ENCODE measurements at places on chromosomes 3 and 15.

DNA sequence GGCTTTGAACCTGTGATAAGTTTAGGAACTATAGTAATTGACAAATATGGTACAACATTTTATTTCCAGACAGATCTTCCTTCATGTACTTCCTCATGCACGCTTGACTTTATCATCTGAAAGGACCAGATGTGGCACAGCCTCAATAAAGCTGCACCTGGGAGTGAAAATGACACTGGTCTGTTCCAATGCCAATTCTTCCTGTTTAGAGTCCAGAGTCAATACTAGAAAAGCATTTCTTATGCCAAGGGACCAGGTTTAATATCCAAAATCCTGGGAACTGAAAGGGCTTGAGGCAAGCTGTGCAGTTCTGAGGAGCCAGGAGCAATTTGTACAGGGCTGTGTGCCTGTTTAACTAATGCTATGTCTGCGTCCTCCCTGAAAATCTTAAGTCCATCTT, 15.3 kb downstream of the DPH6 start:
- DNase-seq, result no peak

- DNase-seq, result no peak
Observed at GRCh38 chr3:38519000-38519399, 22.9 kb downstream of the EXOG start.

- no peak for DNase-seq
Observed at GRCh38 chr15:25368850-25369249, 70.0 kb downstream of the UBE3A start.

DNA sequence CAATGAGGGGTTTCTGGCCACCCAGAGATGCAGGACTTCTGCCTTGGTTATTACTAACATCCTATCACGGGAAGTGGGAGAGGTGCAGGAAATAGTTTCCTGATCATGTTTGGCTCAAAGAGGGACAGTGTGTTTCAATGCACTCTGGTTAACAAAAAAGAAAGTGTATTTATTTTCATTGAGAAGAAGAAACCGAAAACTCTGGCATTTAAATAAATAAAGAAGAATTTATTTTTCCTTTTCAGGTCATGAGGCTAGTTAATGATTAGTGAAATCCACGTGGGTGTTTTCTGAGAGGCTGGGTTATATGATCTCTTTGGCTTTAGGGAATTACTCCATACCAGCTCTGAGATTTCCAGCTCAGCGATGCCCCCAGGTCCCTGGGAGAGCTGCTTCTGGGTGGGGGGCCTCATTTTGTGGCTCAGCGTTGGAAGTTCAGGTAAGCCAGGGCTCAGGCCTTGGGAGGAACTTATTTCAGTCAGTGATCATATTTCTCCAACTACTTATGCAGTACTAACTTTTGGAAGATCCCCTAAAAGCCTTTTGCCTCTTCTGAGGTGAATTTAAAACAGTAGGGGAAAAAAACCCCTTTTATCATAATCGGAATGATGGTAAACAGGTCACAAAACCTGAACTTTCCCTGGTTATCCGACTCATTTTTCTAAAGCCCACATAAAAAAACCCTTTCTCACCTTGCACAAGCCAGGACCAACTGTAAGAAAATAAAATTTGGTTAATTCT, at the start of gene PLA1A:
Gene PLA1A, plus strand, starts transcription at position 338 of the 741 bp plus-strand sequence. Its CDS starts 29 bp downstream, at position 367.
- DNase-seq, result no peak

GRCh38 chr15:89783111-89783860, 7.2 kb downstream of the MESP2 start:
- peak; percentile 74 for DNase-seq

GRCh38 chr15:67945951-67946700, 106.3 kb upstream of the RNU6-1 start:
- no peak for DNase-seq

DNA sequence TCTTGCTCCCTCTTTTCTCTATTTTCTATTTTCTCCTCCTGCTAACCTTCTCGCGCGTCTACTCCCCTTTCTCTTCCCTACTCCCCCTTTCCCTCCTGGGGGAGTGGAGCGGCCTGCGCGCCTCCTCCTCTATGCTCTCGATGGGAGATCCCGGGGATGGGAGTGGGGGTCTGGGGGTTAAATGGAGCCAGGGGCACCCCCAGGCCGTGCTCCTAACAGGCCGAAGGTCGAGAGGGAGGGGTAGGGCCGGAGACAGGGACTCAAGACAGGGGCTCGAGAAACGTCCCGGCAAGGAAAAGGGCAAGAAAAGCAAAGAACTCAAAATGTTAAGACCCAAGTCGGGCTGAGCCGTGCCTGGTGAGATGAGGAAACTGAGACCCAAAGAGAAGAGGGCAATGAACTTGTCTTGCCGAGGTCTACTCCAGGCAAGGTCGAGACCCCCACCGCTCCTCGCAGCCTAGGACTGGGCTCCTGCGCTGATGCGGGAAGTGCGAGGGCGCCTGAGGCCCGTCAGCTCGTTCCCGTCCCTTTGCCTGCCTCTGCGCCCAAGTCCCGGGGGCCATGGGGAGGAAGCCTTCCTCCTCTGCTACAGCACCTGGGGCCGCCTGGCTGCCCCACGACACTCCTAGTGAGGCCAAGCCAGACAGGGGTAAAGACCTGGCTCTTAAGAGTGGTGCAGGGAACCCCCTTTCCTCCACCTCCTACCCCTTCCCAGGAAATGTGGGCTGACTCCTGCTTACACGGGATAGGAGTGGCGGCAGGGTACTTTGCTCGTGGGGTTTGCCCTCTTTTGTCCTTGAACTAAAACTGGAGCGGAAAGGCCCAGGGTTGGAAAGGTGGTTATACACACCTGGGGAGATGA, 770 bp upstream of the MEGF11 start:
- DNase-seq, result peak; percentile 66

- DNase-seq, result no peak
Observed at GRCh38 chr3:126557415-126557745, 1.4 kb downstream of the C3orf22 start.

DNA sequence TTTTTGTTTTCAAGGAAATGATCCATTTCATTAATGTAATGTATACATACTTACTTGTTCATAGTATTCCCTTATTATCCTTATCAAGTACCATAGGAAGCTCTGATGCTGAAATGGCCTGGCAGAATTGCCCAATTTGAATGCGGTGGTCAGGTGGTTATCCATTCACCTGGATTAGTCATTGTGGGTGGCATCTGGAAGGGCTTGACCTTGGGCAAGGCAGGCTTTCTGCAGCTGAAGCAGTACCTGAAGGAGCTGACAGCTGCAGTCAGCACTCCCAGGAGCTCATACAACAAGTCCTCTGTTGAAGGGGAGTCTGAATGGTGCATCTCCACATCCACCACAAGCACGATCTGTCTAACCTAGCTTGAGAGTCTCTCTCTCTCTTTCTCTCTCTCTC, 12.2 kb upstream of the IQCF5 start:
- no peak for DNase-seq

DNA sequence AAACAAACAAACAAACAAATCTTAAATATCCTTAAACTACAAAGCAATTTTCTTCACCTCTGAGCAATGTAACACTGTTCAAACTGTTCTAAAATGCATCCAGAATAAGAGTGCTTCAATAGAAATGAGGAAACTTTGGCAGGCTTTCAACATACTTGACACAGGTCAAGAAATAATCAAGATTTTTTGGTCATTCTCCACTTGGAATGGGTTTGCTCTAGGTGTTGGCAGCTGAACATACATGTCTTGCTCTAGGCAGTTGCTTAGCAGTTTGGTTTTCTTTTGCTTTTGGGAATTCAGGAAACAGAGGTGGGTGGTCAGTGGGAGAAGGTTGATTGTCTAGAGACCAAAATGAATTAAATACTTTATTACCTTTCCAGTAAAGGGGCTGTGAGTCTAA, 1.4 kb upstream of the LRRC3B start:
- DNase-seq, result no peak

- DNase-seq, result no peak
Observed at GRCh38 chr15:42772144-42772543, 35.2 kb upstream of the CDAN1 start.

DNA sequence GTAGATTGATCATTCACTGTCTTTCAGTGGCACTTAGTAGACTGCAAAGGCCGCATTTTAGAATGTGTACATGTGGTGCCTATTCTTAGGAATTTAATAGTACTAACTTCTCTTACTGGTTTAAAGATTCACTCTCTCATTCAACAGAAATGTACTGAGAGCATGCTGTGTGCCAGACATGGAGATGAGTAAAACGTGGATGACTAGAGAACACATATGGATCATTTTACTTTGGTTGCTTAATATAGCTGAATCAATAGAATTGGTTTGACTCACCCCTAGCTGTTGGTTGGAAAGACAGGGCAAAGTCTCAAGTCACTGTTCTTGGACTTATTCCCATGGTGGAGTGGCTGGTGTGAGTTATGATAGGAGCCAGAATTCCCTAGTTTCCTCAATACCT, 109.1 kb upstream of the TNFAIP8L3 start:
- DNase-seq, result no peak

DNA sequence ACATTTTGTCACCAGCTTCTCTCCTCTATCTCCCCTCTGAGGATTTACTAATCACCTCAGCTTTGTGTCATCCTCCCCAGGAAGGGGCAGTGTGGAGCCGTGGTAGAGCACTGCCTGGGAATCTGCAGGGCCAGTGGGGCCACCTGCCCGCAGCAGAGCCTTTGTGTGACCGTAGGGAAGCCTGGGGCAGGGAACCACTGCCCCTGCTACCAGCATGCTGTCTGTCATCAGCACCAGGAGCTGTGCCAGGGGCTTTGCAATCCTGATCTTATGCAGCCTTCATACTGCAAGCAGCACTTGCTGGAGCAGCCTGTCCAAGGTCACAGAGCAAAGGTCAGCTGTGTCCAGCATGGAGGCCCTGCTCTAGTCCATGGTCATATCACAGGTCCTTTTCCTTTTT, 170.2 kb upstream of the IL12A start:
- no peak for DNase-seq

- DNase-seq, result no peak
Observed at GRCh38 chr15:75034615-75035014, 11.2 kb downstream of the PPCDC start.

- DNase-seq, result no peak
Observed at GRCh38 chr3:150495563-150496168, 50.6 kb downstream of the SERP1 start.

GRCh38 chr3:30418443-30418842, 188.0 kb upstream of the TGFBR2 start:
- DNase-seq, result no peak

- DNase-seq, result no peak
Observed at GRCh38 chr15:38196076-38196475, 56.6 kb upstream of the SPRED1 start.

DNA sequence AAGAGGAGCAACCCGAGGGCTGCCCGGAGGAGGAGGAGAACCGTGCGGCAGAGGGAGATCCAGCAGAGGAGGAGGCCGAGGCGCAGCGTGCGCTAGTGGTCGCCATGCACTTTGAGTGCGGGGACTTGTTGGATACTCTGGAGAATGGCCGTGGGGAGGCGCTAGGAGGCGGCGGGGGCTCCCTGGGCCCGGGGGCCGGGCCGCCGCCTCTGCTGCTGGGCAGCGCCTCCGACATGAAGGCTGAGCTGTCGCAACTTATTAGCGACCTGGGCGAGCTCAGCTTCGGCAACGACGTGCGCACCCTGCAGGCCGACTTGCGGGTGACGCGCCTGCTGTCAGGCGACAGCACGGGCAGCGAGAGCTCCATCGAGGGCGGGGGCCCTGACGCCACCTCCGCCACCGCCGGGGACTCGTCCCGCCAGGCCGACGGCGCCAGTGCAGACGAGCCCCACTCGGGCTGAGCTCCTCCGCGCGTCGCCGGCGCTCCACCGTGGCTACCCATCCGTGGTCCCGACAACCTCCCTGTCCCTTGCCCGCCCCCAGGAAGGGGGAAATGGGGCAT, 2.0 kb downstream of the FAM43A start:
- peak; percentile 92 for DNase-seq

DNA sequence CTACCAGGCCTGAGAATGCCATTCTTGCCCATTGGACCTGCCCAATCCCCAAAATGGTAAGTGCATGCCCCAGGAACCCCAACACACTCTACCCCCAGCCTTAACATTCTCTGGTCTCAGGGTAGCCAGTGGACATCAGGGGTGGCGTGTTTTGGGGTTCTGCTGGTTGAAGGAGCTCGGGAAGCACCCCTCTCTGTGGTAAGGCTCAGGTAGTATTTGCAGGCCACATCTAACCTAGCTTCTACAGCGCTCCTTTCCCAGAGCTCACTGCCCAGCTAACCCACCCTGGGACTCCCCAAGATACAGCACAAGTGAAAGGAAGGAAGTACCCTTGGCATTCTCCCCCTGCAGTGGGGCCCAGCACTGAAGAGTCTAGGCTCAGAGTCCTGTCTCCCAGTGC, 19.8 kb downstream of the NMNAT3 start:
- DNase-seq, result no peak

GRCh38 chr3:42610976-42611375, 10.5 kb downstream of the NKTR start:
- DNase-seq, result no peak

GRCh38 chr3:70531063-70531657, 218.7 kb upstream of the MDFIC2 start:
- no peak for DNase-seq

DNA sequence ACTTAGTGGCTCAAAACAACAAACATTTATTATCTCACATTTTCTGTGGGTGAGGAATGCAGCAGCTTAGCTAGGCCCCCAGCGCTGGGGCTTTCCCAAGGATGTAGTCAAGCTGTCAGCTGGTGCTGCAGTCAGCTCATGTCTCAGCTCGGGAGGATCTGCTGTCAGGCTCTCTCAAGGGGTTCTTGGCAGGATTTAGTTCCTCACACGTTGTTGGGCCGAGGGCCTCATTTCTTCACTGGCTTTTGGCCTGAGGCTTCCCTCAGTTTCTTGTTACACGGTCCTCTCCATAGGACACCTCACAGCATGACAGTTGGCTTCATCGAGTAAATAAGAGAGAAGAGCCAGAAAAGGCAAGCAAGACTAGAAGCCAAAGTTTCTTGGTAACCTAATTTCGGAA, 13.7 kb upstream of the U2SURP start:
- no peak for DNase-seq

DNA sequence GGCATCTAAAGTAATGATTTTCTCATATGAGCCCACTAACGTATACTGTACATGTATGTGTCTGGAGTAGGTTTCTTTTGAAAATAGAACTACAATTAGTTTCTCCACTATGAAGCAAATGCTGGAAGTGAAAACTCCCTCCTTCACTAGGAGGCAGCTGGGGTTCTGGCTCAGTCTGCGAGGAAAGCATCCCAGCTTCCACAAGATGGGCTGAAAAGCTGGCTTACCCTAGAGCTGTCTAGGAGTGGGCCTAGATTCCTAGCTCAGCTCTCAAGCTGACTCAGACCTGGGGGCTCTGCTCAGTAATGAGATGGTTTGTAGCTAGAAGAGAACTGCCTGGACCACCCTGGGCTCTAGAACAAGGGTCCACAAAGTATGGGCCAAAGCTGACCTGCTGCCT, 268.3 kb downstream of the THRB start:
- no peak for DNase-seq

DNA sequence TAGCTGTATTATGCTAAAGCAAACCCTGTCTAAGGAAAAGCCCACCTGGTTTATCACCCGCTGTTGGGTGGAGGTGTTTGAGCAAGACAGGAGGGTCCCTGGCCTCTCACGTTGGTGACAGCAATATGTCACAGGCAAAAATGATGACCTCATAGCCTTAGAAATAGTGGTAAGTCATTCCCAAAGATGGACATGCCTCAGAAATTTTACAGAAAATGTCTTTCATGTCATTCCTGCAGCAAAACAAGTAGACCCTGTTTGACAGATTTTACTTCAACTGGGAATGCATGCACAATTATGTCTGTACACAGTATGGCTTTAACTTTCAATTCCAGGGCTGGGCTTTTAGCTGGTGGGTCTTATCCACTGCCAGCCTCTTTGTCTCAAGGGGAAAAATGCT, 362.3 kb upstream of the C2CD4B start:
- no peak for DNase-seq

GRCh38 chr3:41411065-41411464, 211.8 kb downstream of the CTNNB1 start:
- no peak for DNase-seq

- no peak for DNase-seq
Observed at GRCh38 chr3:24128199-24129005, 183.3 kb downstream of the NR1D2 start.
